GM12864 (cell line): ENCODE measurements at places on chromosomes 2 and 18.

DNA sequence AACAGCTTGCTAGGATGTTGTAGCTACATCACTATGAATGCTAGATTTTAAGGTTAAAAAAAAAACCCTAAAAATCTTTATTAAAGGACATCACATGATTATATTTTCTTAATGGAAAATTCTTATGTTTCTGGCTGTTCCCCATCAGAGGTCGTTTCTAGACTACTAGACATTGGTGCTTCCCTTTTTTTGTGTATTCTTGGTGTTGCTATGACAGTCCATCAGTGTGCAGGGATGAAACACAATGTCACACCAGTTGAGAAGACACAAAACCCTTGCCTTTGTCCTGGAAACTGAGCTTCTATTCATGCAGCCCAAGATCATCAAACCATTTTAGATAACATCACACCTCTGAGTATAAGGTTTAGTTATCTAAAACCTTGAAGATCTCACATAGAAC is 19.9 kb upstream of the TMEM131 start:
- no peak for DNase-seq

DNA sequence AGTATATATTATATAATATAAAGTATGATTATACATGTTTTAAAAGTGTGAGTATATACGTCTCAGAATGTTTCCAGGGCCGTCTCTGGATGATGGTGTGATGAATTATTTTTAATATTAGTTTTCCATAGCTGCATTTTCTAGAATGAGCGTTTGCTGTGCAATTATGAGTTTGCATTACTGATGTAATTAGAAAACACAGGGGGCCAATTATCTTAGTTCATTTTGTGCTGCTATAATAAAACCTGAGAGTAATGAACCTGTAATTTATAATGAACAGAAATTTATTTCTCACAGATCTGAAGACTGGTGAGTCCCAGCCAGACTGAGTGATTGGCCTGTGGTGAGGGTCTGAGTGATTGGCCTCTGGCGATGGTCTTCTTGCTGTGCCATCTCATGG is 4.0 kb upstream of the HJURP start:
- DNase-seq, result no peak

DNA sequence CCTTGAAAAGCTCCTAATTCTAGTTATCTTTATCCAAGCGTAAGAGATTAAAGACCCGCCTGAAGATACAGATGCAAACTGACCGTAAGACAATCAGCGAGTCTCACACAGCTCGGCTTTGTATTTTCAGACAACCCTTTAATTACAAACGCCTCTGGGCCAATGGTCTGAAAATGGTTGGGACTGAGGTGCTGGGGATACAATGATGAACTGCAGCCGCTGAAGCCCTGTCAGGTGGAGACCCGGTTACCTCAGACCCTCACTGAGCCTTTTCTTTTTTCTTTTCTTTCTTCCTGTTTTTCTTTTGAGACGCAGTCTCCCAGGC is 715 bp upstream of the CFAP36 start:
- no peak for DNase-seq

GRCh38 chr2:174673440-174673839 is 75.8 kb upstream of the WIPF1 start:
- DNase-seq, result no peak

- DNase-seq, result no peak
Measured at GRCh38 chr2:60440079-60440766, 113.2 kb downstream of the BCL11A start.

DNA sequence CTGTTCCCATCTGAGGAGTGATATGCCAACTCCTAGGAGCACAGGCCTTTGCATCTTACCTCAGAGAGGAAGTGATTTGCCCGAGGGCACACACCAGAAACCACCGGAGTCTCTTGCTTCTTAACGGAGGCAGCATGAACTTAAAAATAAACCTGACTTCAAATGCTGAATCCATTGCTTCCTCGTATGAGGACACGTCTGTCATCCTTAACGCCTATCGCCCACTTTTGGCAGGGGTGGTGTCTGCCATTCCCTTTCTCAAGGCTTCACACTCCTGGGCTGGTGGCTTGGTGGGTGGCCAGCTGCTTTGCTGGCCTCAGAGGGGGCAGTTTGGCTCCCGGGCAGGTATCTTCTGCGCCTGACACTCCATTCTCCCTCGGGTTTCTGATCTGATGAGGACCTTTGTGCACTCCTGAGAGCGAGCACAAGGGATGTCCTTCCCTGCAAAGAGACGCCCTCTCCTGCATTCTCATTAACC is 1.1 kb upstream of the PREB start:
- no peak for DNase-seq

GRCh38 chr2:3638456-3638810 is 19.6 kb upstream of the ALLC start:
- no peak for DNase-seq

DNA sequence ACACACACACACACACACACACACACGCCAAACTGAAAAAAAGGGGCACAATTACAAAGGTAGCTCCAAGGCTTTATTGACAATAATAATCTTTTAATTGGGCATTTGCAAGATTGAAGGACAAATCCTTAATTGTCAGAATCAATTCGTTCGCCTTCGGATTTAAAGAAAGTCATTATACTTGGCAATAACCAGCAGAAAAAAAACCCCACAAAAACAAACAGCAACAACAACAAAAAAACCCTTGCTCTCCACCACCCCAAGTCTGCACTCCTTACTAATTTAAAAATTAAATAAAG is 1.8 kb upstream of the HOXD8 start:
- DNase-seq, result no peak
